ENCODE measurements at places on chromosomes 1 and 21.

- no peak for DNase-seq
Measured at GRCh38 chr1:182515556-182515955, 65.6 kb downstream of the RGSL1 start.

DNA sequence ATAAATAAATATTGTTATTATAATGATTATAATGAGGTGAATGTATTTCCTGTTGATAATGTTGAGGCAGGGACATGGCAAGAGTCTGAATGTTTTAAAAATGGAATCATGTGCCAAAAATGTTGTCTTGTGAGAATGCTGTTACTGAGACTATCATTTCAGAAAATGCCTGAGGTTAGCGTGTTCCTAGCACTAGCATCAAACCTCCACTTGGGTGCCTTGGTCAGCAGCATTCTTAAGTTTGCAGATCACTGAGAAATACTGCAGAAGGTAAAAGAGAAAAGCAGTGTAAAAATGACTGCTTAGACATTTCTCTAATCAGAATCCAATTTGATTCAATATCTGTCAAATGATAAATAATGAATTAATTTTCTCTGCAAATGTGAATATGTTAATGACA is 50.8 kb downstream of the OLFM3 start:
- no peak for DNase-seq

- no peak for DNase-seq
Measured at GRCh38 chr1:174080819-174081218, 58.7 kb upstream of the RC3H1 start.

DNA sequence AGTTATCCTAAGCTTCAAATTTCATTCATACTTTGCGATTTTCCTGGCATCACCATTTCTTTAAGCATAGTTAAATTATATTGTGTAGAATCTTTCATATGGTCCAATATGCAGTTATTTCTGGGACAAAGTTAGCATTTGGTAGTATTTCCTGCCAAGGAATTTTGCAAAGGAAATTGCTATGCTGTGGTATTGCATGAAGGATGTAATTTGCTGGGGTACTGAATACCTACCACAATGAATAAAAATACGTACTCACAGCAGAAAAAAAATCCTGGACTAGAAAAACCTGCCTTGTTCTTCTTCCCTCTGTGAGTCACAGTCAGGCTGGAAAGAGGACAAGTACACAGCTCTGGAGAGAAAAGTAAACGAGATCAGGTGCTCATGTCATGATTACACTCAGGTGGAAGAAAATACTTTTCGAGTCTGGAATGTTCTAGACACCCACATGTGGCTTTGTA is 241.2 kb downstream of the PTBP2 start:
- no peak for DNase-seq

DNA sequence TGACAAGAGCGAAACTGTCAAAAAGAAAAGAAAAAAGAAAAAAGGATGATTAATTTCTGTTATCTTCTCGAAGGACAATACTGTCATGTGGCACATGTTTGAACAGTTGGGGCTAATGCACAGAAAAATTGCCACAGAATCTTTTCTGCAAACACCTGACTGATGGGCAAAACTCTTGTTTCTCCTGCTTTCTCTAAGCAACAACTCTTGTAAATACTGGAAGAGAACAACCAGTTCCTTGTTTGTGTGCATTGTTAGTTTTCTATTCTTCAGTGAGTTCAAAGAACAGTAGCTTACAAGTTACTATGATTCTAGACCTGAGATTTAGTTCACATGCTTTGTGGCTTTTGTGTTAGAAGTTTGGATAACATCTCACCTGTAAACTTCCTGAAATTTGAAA is 60.7 kb downstream of the CDC14A start:
- DNase-seq: no peak

DNA sequence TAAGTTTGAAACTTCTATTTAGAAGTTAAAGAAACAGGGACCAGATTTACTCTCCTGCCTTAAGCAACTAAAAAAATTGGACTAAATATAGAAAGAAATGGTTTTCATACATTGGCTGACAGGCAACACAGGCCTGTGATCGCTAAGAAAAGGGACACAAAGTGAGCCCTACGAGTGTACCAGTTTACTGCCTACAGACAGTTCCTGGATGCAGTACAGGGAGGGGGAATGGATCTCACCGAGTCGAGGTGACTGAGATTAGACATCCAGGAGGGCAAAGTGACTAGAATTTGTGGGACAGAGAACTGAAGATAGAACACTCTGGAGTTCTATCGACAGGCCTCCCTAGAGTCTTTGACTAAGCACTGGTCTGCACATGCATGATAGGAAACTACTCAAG is 16.0 kb downstream of the PHC2 start:
- no peak for DNase-seq

- no peak for DNase-seq
Measured at GRCh38 chr1:29829448-29830344, 593.4 kb downstream of the PTPRU start.

GRCh38 chr1:21331752-21332478 is 41.7 kb upstream of the ECE1 start:
- DNase-seq: peak; percentile 71

DNA sequence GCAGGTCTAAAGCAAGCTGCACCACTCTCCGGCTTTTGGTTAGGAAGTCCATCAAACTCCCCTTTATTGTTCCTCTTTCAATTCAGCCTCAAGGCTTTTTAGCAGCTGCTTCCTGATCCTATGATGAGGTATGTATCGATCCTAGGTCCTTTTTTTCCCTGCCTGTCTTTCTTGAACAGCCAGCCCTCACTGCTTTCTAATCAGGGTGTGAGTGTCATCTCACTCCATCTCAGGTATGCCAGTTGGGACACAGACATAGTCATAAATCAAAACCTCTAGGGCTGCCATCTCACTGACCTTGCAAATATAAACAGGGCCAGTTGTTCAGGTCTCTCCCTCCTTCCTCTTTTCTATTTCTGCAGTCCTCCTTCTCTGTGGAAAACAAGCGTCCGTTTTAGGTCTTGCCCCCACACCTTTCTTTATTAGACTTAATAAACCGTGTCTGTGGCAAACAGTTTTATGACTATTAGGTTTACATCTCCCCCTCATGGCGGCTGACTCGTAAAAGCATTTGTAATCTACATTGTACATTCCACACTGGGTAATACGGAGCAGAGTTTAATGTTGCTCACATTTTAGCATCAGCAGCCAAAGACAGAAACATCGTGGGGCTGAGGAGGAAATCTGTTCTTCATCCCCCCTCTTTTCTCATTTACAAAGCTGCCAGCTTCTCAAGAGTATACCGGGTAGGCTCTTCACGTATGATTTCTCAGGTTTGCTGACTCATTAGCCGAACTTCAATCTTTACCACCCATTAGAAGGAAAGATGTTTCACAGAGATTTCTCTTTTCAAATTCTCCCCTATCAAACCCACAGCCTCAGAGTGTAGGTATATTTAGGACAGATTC is 11.6 kb downstream of the STYXL2 start:
- DNase-seq: peak; percentile 43

- peak; percentile 51 for DNase-seq
Measured at GRCh38 chr1:173285048-173285447, 77.9 kb upstream of the TNFSF4 start.

- no peak for DNase-seq
Measured at GRCh38 chr1:211111351-211111750, 22.6 kb downstream of the KCNH1 start.

All from suppressor macrophage (primary cell).